ENCODE measurements at places on chromosomes 3 and 15. TPM values are rescaled to one million over a fixed set of nuclear protein-coding genes. Genes with fewer than 3 reads are reported as not detected.

The ZBTB20 gene
- total RNA-seq = 15.1 TPM

The LRTM1 gene
- total RNA-seq = not detected

The HEMK1 gene
- total RNA-seq = 6.6 TPM

The WDR5B gene
- 6.5 TPM for total RNA-seq

The PLA2G4F gene
- not detected for total RNA-seq

The RTP3 gene
- not detected for total RNA-seq

The DNAH12 gene
- total RNA-seq = under 0.01 TPM

All from subcutaneous preadipocyte (primary cell).